ENCODE measurements at places on chromosomes 2 and 18.

- DNase-seq: no peak
Measured at GRCh38 chr2:39050109-39050508, 70.7 kb downstream of the SOS1 start.

- DNase-seq: no peak
Measured at GRCh38 chr2:241771286-241772062, 5.1 kb upstream of the GAL3ST2 start.

DNA sequence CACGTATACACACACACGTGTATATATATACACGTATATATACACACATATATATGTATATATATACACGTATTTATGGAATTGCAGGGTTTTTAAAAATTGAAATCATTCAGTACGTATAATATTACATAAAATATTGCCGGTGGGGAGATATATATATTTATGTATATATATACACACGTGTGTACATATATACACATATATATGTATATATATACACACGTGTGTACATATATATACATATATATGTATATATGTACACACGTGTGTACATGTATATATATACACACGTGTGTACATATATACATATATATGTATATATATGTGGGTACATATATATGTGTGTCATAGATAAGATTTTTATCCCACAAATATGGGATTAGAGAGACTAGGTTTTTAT, 5.4 kb downstream of the FBXO11 start:
- DNase-seq: no peak

DNA sequence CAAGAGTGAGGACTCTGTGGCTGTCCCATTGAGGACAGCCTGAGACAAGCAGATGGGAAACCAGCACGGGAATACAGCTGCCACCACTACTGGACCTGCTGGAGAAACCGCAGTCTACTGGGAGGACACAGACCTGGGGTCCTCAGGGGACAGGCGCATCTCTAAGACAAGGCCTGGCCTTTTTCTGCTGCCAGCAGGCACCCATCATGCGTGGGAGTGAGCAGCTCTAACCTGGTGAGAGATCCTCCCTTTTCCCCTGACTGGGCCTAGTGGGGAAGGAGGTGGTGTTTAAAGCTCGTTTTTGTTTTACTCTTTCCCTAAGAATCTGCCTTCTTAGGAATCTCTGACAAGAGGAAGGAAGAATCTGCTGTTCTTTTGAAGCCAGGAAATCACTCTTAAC, 36.6 kb downstream of the CYRIA start:
- no peak for DNase-seq

- no peak for DNase-seq
Measured at GRCh38 chr2:20175267-20175666, 49.7 kb downstream of the SDC1 start.

DNA sequence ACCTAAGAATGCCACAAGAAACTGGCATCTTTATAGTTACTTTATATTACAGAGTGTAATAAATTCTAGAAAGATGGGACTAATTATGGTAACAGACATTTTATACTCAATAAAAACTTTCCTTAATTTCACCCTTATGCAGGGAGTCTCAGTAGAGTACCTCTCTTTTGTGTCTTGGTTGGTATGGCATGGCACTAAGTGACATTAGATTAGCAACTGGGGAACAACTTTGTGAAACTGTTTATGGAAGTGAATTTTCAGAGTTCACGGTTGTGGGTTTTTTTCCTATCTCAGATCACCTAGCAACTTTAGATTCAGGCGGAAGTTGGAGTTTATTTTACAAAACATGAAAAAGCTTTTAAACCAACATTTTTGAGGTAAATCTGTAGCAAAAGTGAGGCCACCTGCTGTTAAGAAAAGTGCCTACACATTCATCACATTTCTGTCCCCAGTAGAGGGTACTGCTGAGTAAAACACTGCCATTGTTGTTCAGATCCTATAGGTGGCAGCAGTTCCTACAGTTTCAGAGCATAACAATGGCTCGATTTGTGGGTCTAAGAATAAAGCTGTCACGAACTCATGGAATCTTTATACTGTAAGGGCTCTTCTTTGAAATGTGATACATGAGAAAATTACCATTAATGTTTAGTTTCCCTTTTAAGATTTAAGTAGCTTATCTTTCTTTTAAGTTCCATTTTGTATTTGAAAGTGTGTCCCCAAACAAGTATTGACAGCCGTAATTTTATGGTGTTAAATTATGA, 117.6 kb downstream of the CAMKMT start:
- peak; percentile 79 for DNase-seq

- no peak for DNase-seq
Measured at GRCh38 chr2:75356865-75357264, 157.5 kb upstream of the TACR1 start.

GRCh38 chr2:99488539-99489062, 1.2 kb downstream of the REV1 start:
- no peak for DNase-seq

DNA sequence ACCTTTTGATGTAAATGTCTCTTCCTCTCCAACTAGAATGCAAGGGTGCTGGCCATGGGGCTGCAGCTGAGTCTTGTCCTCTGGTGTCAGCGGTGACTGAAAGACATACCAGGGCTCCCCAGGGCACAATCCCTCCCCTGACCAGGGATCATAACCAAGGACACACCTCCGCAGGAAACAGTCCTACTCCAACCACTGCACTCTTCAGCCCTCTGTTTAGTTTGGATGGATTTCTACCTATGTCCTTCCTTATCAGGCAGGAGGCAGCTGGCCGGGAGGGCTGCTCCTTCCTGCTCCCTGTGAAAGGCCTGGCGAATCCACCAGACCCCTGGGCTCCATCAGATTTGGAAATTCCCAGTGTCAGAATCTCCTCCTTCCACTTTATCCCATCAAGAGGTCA, 185.2 kb upstream of the ID2 start:
- DNase-seq: no peak

GRCh38 chr18:3538456-3538855, 88.5 kb downstream of the TGIF1 start:
- DNase-seq: no peak

DNA sequence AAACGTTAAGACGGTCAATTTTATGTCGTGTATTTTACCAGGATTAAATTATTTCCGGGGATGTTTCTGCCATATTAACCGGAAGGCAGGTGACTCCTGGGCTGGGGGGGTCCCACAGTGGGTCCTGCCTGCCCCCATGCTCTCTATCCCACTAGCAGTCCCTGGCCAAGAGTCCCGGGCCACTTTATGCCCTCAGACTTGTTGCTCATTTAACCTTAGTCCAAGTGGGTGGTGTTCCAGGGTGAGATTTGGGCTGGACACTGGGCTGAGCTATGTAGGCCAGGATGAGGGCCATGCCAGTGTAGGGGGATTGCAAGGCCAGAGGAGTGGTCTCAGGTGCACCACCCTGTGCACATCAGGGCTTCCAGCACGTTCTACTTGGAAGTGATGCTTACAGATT, 24.1 kb downstream of the TWIST2 start:
- DNase-seq: no peak

DNA sequence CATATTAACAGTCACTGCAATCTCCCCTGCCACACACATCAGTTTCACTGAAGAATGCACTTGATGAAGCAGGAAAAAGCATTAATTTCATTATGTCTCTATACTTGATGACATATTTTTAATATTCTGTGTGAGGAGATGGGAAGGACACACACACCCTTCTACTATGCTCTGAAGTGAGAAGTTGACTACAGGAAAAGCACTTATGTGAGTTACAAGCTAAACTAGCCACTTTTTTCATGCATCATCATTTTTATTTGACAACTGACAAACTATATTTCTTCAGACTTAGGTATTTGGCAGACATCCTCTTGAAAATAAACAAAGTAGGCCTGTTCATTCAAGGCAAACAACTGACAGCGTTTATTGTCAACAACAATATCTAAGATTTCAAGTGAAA, 150.4 kb upstream of the ID2 start:
- DNase-seq: no peak

DNA sequence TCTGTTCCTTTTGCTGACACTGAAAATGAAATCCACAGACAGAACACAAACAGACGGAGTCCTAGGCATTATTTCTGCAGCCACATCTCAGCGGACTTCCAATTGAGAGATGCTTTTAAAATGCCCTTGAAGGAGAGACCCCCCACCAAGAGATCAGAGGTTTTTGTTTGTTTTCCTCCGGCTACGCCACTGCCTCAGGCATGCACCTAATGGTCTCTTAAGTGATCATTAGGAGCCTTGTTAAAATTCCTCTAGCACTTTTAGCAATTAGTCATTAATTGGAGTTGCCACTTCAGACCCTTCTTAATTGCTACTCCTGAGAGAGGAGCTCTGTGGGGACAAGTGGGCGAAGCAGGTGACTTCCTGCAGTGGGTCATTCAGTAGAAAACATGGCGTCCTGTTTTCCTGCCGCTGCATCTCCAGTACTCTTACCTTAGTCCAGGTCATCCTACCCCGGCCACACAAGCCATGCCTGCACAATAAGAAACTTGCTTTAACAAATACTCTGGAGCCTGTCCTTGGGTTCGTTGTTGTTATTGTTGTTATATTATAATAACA, 257.7 kb upstream of the CHAC2 start:
- DNase-seq: peak; percentile 40

DNA sequence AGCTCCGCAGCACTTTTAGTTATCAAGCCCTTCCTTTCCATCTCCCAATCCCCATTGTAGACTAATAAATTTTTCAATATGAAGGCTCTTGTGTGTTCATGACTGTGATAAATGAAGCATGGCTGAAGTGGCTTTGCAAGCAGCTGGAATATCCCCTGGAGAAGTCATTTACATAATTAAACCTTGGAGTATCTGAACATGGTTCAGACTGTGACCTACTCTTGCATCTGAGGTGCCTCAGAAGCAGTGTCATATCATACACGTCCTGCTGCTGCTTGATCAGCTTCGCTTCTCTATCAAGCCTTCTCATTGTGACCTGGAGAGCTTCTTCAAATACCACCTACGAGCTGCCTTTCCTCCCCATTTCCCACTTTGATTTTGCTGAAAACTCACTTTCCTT, 48.4 kb upstream of the ZNF397 start:
- peak; percentile 44 for DNase-seq

DNA sequence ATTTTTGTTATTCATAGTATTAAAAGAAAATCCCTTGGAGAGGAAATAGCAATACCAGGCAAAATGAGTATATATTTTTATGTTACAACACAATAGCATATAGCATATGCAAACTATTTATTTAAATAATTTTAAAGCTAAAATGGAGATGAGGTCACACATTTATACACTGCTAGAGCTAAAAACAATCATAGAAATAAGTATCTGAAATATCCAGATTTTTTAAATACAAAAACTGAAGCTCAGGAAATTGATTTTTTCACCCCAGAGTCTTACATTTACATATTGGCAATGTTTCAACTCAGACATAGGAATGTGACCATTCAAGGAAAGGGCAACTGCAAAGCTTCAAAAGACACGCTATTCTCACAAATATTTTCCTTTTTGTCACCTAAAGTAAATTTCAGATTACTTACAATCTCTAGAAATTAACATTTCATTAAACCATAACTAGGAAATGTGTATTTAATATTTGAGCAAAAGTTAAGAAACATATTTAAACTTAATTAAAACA, 8.9 kb downstream of the TFPI start:
- no peak for DNase-seq

- DNase-seq: no peak
Measured at GRCh38 chr2:178426388-178426787, 24.6 kb downstream of the PRKRA start.

DNA sequence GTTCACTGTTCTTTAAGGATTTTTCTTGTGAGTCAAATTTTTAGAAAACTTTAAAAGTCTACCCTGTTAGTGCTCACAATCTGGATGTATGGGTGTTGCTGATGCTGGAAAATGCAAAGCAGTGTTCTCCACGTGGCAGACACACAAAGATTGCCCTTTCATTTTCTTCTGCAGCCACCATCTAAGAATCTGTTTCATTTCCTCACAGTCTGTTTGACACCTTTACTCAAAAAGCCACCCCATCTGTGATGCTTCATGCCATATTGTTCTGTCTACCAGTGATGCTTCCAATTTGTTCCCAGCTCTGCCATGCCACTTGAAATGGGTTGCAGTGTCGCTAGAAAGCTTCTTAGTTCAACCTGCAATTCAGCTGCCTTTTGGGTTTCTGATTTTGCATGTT, 464.2 kb upstream of the UBE2E3 start:
- no peak for DNase-seq

GRCh38 chr2:103868396-103868795, 985.5 kb upstream of the POU3F3 start:
- DNase-seq: no peak

GRCh38 chr2:218017211-218018053, 14.6 kb upstream of the TNS1 start:
- no peak for DNase-seq

DNA sequence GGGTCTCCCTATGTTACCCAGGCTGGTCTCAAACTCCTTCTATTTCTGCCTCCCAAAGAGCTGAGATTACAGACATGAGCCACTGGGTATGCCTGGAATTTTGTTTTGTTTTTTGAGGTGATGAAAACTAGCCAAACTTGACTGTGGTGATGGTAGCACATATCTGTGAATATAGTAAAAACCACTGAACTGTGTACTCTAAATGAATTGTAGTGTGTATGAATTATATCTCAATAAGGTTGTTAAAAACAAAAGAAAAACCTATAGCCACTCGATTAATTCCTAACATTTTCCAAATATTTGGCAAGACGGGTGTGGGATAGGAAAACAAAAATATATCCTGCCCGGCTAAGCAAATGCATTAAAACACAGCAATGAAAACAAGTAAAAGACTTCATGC, 1302.3 kb upstream of the CHAC2 start:
- DNase-seq: no peak

DNA sequence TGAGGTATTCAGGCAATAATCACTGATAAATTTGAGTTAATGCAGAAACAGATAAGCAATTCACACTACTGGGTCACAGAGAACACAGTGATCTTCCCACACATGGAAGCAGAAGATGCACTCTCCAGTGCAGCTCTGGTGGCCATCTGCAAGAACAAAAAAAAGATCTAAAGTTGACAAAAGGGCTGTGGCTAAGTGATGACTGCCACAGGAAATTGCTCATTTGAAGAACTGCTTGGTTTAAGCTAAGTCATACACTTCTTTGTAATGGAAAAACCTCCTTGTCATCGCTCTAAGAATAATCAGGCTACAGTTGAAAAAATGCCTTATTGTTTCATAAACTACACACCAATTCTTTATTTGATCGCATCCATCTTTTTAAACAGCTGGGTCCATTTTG, 115.1 kb downstream of the DTNB start:
- DNase-seq: no peak

DNA sequence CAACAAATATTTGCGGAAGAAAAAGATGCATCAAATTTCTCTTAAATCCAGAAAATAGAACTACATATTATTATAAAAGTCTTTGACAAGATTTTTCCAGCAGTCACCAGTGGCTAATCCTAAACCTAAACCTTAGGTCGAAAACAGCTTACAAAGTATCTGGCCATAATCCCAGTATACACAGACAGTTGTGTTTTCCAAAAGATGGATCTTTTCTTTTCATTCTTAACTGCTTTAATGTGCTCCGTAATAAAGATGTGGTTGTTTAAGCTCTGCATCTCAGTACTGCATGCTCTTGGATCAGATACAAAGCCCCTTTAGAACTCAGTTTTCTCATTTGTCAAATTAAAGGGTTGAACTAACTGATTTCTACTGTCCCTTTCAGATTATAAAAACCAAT, 247.8 kb downstream of the TXNL1 start:
- no peak for DNase-seq

GRCh38 chr2:106065983-106066820, 127.9 kb downstream of the UXS1 start:
- no peak for DNase-seq

GRCh38 chr18:43642727-43643330, 365.5 kb upstream of the SYT4 start:
- no peak for DNase-seq

GRCh38 chr2:240983361-240983995, 14.9 kb upstream of the SNED1 start:
- peak; percentile 72 for DNase-seq

GRCh38 chr2:29082804-29083495, 8.6 kb upstream of the PCARE start:
- no peak for DNase-seq
